ENCODE measurements at places on chromosomes 11 and 22.

DNA sequence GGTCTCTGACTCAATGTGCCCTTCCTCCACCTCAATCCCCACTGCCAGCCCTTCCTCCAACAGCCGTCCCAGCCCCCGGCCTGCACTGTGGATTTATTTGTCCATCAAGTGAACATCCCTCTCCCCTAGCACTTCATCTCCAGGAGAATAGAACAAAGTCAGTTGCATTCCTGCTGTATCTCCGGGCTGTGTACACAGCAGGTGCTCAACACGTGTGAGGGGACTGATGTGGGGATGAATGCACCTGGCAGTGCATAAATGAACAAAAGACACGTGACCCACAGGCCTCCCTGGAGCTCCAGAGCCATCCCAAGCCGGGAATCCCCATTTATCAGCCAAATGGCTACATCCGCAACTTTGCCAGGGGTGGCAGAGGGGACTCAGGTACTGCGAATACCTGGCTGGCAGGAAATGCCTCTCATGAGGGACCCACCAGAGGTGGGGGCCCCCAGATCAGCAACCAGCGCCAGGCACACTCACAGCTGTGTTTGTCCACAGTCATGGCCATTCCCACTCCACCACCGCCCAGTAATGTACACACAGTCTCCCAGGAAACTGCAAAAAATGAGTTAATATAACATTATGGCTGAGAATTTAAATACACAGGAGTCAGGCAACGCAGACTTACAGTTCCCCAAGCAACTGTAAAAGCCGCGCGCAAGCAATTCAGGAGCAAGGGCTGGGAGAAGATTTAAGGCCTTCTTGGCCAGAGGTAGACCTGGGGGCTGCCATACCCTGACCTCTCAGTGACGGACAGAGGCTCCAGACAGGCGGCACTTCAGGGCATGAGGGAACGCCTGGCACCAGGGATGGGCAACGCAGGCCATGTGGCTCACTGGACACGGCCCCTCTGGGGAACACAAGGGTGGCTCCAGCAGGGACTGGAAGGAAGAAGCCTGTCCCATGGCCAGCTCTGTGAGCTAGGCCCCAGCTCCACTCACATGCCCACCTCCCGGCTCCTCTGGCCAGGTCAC is 50.3 kb upstream of the TCF20 start:
- no peak for DNase-seq

DNA sequence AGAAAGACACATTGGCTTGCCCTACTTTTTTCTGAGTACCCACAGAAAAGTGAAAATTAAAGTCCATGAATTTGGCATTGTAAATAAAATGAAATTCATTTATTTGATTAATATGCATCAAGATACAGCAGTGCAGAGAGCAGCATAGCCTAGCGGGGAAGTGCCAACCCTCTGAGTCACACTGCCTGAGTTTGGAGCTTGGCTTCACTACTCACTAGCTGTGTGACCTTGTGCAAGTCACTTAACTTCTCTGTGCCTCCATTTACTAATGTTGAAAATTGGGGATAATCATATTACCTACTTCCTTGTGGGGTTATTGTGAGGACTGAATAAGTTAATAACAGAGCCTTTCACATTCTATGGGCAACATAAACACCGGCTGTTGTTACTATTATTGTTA is 111.5 kb upstream of the CSNK2A3 start:
- no peak for DNase-seq

DNA sequence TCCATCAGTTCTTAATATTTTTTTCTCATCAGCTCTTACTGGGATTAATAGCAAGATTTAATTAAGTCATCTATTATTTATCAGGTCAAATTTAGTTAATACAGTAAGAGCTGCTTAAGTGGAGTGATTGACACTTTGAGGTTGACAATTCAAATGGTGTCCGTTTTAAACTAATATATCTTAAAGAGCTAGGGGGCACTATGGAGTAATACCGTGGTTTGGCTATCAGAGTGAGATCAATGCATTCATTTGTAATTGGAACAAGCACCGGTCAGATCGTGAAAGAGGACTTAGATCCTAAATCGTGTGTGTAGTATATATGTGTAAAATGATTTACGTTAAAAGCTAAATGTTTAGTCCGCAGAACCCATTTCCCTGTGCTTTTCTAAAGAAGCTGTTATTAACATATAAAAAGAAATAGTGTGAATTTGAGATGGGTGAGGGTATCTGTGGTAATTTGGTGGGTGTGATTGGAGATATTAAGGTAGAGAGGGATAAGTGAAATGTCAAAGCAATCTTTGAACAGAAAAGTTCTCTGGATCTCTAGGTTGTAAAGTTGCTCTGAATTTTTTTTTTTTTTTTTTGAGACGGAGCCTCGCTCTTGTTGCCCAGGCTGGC is 2.3 kb downstream of the SIK2 start:
- DNase-seq, result no peak

- no peak for DNase-seq
These were observed 286.4 kb downstream of the CADM1 start for GRCh38 chr11:115217726-115218311.

DNA sequence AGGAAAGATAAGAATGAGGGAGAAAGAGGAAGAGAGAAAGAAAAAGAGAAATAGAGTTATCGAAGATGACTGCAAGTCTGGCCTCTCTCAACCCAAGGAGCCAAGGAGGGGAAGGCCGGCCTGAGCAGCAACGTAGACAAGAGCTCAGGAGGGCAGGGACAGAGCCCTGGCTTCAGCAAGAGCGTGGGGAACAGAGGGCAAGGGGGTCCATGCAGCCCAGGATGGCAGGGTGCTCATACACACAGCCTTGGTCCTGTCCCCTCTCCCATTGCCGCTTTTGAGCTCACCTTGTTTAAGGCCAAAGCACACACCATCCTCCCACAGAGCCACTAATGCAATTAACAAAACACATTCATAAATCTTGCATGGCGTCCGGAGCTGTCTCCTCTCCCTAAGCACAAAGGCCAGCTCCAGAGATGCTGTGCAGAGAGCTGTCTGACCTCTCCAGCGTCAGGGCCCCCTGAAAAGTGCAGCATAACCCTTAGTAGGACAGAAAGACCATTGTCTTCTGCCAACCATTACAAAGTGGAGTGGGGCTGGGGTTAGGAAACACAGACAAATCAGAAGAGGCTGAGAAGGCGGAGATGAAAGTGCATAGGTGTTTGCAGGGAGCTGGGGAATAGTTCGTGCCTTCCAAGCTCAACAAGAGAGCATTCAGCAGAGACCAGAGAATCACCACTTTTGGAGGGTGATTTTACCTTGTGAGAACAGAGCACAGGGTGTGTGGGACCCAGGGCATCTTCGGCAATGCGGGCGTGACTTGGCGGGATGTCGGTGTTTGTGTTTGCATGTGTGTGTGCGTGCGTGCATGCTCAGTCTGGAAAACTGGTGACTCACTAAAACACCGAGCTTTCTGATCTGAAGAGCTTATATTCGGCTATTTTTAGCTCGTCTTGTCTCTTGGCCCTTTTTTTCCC is 28.2 kb upstream of the JAM3 start:
- no peak for DNase-seq

GRCh38 chr11:124753205-124753604 is 1.1 kb upstream of the VSIG2 start:
- DNase-seq, result no peak

- DNase-seq, result no peak
These were observed 4.0 kb downstream of the THAP12 start for GRCh38 chr11:76376746-76377558.

GRCh38 chr11:569158-569885 is 6.9 kb upstream of the PHRF1 start:
- DNase-seq, result no peak

DNA sequence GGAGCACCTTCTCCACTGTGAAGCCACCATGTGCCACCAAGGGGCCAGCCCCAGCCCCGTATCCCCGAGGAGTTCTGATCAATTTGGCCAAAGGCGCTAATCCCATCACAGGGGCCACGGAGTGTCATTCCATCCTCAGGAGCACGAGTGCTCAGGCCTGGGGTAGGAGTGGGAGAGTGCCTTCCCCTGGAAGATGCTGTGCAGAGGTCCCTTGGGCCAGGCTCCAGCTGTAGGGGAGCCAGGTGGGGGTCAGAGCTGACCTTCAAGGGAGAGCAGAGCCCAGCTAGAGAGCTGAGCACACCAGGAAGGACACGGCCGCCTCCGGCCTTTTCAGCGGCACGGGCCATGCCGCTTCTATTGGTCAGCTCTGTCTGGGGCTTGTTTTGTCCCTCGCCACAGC is 1459.9 kb downstream of the BRD1 start:
- no peak for DNase-seq

DNA sequence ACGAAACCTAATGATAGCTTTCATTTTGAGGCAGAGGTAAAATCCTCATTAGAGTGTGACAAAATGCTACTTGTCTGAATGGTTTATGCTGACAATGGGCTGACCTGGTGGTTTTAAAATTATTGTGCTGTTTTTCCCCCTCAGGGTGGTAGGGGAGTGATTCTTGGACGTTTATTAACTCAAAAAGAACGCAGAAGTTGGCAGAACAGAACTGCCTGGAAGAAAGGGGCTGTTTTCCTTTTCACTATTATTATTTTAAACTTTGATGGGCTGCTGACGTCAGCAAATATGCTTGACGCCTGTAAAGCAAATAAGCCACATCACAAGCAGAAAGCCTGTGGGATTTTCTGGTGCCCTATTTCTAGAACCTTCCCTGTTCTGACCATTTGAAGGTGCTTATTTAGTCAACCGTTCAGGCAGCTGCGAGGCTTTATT is 4.0 kb downstream of the RASSF10 start:
- DNase-seq, result no peak

DNA sequence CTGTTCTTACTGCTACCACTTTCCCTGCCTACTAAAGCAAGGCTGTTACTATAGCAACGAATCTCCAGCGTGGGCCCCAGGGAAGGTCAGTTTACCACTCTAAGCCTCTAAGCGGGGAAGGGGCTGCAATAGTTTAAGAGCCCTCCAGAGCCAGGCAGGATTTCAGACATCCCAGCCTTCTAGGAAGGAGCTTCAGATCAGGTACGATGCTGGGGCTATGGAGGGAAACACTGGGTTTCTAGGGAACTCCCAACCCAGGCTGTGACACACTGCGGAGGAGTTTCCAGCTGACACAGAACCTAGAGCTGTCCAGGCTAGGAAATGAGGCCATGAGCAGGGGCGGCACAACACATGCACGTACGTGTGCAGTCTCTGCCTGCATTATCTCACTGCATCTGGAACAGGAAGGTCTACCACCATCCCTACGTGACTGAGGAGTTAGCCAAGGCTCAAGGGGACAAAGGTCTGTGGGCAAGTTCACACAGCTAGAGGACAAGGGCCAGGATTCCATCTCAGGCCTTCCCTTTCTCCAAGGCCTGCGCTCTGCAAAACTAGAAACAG is 20.4 kb downstream of the HPS4 start:
- DNase-seq, result no peak

- no peak for DNase-seq
These were observed 3.4 kb upstream of the APLP2 start for GRCh38 chr11:130066338-130066737.

- DNase-seq, result no peak
These were observed 31.6 kb downstream of the MAFF start for GRCh38 chr22:38233427-38233826.

DNA sequence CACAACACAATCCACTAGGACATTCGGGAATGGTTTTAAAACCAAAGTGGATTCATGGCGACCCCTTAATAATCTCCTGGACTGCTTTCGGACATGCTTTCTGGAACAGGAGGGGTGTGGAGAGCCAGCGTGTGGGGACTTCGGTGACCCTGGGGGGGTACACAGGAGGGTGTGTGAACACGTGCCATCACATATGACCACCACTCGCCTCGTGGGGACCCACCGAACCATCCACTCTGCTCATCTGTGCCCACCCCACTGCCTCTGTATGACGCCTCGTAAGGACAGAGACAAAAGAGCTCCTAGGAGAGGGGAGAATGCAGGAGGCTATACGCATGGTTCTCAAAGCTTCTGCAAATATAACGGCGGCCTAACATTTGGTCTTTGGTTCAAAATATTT is 8.9 kb downstream of the LTO1 start:
- no peak for DNase-seq

DNA sequence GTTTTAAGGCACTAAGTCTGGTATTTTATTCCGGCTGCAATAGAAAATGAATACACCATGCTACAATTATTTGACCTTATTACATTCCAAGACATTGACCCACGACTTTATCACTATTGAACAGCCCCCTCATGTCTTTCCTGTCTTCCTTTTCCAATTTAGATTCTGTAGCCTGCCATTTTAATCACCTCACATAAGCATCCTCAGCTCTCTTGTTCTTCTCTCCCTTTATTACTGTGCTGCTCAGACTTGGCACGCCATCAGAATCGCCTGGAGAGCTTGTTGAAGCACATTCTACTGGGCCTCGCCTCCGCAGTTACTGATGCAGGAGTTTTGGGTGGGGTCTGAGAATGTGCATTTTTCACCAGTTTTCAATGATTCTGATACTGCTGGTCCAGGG is 38.7 kb upstream of the SWAP70 start:
- no peak for DNase-seq

- no peak for DNase-seq
These were observed 36.7 kb upstream of the TFIP11 start for GRCh38 chr22:26548984-26549383.

DNA sequence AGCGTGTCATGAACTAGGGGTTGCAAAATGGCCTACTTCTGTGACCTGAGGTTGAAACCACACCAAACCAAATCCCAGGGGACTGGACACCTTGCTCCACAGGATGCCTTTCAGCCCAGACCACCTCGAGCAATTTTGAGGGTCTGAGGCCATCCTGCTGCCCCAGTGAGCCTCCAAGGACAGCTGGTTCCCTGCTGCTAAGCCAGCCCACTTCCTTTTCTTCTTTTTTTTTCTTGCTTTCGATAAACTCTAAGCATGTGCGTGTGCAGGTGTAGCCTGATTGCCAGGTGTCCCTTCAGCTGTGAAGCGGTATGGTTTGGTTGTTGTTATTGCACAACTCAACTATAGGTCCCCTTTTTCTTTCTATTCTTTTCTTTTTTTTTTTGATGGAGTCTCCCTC is 2.7 kb downstream of the CRYBB1 start:
- no peak for DNase-seq

DNA sequence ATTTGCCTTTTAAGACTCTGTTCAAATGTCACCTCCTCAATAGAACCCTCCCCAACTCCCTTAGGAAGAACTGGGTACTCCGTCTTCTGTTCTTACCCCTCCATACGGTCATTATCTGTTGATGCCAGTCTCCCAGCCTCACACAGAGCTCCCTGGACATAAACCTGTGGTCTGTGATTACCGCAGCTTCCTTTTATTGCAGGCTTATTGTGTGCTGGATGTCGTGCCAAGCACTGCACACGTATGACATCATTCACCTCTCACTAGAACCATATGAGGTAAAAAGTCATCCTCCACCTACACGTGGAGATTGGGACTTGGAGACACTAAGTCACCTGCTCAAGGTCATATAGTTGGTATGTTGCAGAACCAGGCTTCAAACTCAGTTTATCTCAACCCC is 15.3 kb downstream of the PTPN5 start:
- no peak for DNase-seq

DNA sequence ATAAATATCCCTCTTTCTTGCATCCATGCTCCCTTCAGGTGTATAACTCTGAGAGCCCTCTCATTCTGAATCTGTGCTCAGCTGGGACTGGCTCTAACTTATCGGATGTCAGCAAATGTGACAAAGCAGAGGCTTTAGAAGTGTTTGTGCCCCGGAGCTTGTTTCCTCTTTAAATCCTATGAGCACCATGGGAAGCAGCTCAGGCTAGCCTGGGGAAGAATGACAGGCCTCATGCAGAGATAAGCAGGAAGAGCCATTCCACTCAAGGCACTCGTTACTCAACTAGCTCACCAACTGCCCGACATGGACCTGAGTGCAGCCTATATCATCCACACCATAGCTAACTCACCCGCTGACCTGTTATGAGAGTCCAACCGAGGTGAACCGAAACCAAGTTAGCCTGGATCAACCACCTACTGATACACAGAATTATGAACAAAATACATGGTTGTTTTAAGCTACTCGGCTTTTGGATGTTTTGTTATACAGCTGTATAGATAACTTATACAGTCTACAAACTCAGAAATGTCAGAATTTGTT is 990.7 kb downstream of the NTM start:
- DNase-seq, result no peak

All from activated CD4-positive, alpha-beta T cell treated with anti-CD3 and anti-CD28 coated beads, Interleukin-2, amount 50 U/mL, for 48 hours (primary cell).